ENCODE measurements at places on chromosomes 5 and 9. TPM values are rescaled to one million over a fixed set of nuclear protein-coding genes. Genes with fewer than 3 reads are reported as not detected.
A peak's percentile ranks its signal among the peaks of the same experiment; 100 is the strongest.

PHYHD1 gene
- 48.8 TPM for total RNA-seq

GRCh38 chr5:3602785-3603502, 7.3 kb downstream of the IRX1 start:
- H3K4me1 ChIP-seq: peaks cover 29% of the 10 kb centered on the region
- H3K27ac ChIP-seq: no peak overlapping the region
- peak; percentile 44 for DNase-seq
- H3K4me3 ChIP-seq: no peak overlapping the region
- H3K36me3 ChIP-seq: no peaks in the 10 kb centered on the region
- H3K27me3 ChIP-seq: peaks cover 32% of the 10 kb centered on the region

- no peaks in the 10 kb centered on the region for H3K36me3 ChIP-seq
- no peak overlapping the region for H3K27ac ChIP-seq
- no peaks in the 10 kb centered on the region for H3K27me3 ChIP-seq
- no peak overlapping the region for H3K4me3 ChIP-seq
These were observed 88.0 kb downstream of the ADAMTS2 start for GRCh38 chr5:179257176-179257682.

DNA sequence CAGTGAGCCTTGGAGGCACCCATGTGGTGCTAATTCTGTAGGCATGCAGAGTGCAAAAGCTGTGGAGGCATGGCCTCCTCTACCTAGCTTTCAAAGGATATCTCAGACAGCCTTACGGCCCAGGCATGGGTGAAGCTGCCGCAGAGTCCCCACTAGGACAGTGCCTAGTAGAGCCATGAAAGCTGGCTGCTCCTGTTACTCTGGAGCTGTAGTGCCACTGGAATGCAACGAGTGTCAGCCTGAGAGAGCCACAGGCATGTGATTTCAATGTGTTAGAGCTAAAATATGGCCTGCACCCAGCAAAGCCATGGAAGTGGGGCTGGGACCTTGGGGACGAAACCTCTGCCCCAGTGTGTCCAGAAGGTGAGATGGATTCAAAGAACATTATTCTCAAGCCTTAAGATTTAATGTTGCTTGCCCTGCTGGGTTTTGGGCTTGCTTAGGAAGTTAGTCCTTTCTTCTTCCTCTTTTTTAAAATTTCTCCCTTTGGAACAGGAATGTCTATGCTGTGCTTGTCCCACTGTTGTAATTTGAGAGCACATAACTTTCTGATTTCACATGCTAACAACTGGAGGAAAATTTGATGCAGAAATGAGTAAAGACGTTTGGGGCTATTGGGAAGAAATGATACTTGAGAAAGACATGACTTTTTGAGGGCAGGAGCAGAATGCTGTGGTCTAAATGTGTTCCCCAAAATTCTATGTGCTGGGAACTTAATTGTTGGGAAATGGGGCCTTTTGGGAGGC, 298.4 kb downstream of the PSAT1 start:
- H3K36me3 ChIP-seq: no peaks in the 10 kb centered on the region
- H3K27ac ChIP-seq: no peak overlapping the region
- no peaks in the 10 kb centered on the region for H3K4me1 ChIP-seq
- H3K4me3 ChIP-seq: no peak overlapping the region
